Stimulated activated CD4-positive, alpha-beta T cell treated with anti-CD3 and anti-CD28 coated beads, TNF-alpha, amount 100 ng/mL, for 48 hours (primary cell): ENCODE measurements at places on chromosomes 2 and 18.

- DNase-seq: no peak
Observed at GRCh38 chr2:45134014-45134413, 124.8 kb upstream of the SIX2 start.

DNA sequence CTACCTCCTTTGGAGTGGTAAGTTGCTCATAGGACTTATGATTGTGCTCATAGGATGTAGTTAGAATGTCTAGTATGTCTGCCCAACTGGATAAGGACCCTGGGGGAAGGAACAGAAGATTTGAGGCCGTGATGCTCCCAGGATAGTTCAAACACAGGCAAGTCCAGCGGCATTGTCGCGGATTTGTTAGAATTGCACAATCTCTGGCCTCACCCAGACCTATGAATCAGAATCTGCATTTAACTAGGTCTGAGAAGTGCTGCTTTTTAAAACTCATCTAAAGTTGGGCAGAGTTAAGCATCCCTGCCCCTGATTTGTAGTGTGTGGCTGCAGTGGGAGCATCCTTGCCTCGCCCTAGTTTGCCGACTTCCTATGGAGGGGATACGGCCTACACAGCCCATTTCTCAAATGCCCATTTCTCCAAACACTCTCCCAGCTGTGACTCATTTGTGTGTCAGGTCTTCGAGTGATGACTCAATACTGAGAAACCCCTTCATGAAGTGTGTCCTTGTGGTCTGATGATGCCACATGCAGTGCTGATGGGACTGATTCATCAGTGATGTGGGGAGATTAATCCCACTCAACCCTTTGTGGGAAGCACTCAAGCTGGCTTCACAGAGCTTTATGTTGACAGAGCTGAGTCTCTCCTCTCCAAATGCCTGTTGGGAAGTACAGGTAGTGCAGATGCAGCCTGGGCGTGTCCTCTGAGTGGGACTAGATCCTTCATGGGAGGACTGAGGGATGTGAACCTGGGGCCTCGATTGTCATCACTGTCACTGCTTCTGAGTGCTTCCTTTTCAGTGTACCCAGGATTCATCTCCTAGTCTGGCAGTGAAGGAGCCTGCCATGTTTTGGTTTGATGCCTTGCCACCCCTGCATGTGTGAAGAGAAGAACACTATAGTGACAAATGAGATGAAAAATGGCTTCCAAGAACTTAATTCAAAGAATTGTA, 18.7 kb downstream of the SMIM21 start:
- DNase-seq: peak; percentile 12

GRCh38 chr2:61421611-61422010, 49.3 kb downstream of the USP34 start:
- DNase-seq: no peak

DNA sequence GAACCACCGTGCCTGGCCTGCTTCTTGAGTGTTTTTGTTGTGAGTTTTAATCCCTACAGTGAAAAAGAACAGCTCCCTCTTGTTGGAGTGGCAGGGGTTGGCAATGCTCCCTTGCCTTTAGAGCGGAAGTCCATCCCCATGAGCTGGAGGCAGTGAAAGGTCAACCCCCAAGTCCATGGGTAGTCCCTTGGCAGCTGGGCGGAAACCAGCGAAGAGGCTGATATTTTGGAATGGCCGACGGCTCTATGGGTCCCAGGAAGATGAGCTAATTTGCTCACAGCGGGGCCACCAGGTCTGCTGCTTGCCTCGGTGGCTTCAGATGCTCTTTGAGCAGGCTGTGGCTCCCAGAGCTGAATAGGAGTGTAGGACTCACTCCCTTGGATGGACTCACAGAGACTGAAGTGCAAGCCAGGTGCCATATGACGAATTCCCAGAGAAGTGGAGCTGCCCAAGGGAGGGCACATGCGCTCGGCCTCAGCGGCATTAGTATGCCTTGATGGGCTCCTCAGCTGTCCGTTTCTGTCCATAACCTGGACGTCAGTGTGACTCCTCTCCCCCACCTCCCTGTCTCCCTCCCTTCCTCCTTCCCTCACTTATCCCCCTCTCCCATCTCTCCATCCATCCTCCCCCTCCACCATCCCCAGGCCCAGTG, 25.4 kb upstream of the RHOB start:
- DNase-seq: no peak

- DNase-seq: peak; percentile 67
Observed at GRCh38 chr2:196176142-196176738, 4.9 kb upstream of the STK17B start.

- no peak for DNase-seq
Observed at GRCh38 chr2:203812294-203813221, 55.0 kb upstream of the CTLA4 start.

DNA sequence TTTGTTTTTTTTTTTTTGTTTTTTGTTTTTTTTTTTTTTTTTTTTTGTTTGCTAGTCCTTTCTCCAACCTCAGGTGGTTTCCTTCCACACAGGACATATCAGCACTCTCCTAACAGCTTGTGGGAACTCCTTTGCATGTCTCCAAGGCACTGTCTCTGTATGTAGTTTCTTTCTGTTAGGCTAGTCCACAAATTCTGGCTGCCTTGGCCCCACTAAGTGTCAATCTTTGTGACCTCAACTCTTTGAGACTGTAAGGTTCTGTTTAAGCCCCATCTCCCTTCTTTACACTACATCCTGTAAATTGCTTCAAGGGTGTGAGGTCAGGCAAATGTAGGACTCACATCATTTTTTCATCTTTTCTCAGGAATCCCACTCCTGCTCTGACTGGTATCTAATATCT, 85.1 kb downstream of the NCOA1 start:
- no peak for DNase-seq

GRCh38 chr18:3815991-3816390, 366.0 kb downstream of the TGIF1 start:
- no peak for DNase-seq

DNA sequence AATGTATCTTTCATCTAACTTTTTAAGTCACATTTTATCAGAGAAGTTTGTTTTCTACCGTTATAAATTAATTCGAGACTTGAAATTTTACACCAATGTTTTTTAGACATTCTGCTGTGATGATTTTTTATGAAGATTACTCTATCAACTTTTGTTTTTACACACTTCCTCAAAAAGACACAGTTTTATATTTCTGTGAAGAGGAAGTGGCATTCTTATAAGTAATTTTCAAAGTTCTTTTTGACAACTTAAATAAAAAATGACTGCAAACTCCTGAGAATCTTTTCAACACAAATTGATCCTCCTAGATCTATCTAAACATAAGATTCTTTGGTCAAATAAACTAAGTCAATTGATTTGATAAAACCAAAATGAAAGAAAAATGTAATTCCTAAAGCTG, 13.7 kb downstream of the ANKRD44 start:
- DNase-seq: no peak

- DNase-seq: no peak
Observed at GRCh38 chr2:59217360-59217759, 976.2 kb upstream of the FANCL start.

DNA sequence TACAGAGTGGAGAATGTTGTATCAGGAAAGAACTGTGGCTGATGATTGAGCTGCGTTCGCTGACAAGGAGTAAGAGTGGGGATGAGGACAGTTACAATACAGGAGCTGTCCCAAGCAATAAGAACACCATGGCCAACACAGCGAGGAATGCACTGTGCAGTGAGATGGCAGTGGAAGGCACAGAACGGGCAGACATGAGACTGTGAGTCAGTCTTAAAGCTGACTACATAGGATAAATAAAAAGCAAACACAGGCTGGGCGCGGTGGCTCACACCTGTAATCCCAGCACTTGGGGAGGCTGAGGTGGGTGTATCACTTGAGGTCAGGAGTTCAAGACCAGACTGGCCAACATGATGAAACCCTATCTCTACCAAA, 89.8 kb downstream of the CABYR start:
- no peak for DNase-seq

DNA sequence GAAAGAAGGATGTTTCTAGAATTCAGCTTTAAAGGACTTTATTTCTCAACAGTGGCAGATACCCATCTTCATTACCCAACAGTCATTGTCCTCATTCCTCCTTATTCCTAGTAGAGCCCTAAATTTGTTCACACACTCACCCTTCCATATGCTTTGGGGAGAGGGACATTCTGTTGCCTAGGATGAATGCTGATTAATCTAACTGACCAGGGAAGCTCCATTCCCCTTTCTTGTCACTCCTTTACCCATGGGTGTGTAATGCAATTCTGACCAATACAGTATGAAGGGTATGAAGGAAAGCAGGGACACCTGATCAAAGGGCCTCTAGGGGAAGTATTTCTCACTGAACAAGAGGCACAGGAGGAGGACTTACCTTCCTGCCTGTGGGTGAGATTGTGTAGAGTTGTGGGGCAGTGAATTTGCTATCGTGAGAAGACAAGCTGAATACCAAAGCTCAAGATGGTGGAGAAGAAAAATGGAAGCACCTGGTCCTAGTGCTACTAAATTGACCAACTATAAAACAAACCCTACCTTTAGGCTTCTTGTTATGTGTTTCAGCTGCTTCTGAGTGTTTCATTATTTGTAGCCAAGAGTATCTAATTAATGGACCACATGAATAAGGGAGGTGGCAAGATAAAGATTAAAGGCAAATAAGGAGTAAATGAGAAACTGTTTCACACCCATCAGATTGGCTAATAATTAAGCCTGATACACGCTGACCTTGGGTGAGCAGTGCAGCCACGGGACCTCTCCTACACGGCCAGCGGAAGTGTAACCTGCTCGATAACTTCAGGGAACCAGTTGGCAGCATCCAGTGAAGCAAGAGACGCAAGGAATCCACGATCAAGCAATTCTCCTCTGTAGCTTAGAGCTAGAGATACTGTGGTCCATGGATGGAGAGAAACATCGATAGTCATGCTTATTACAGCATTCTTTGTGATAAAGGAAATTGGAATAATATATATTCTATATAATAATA, 202.3 kb downstream of the MYCN start:
- no peak for DNase-seq

DNA sequence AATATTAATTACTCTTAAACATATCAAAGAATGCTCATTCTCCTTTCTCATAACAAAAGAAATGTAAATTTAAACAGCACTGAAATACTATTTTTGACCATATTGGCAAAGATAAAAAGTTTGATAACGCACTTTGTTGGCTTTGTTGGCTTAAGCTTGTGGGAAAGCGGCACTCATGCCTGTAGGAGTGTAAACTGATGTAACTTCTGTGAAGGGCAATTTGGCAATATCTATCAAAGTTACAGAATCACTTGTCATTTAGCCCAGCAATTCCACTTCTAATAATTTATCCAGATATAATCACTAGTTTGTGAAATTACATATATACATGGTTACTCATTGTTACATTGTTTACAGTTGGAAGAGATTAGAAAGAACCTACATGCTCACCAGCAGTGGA, 311.8 kb upstream of the STON1 start:
- DNase-seq: no peak

- no peak for DNase-seq
Observed at GRCh38 chr2:110837446-110838409, 105.4 kb downstream of the ACOXL start.

GRCh38 chr2:22701561-22702160, 683.3 kb upstream of the KLHL29 start:
- DNase-seq: no peak
